ENCODE measurements at places on chromosomes 4 and X. TPM values are rescaled to one million over a fixed set of nuclear protein-coding genes. Genes with fewer than 3 reads are reported as not detected.

GRCh38 chr4:143435955-143436354, 77.5 kb upstream of the SMARCA5 start:
- no peak for DNase-seq

GRCh38 chr4:1753697-1754311, 32.5 kb downstream of the TACC3 start:
- no peak for DNase-seq

GRCh38 chr4:39235696-39236095, 53.4 kb downstream of the WDR19 start:
- no peak for DNase-seq

DNA sequence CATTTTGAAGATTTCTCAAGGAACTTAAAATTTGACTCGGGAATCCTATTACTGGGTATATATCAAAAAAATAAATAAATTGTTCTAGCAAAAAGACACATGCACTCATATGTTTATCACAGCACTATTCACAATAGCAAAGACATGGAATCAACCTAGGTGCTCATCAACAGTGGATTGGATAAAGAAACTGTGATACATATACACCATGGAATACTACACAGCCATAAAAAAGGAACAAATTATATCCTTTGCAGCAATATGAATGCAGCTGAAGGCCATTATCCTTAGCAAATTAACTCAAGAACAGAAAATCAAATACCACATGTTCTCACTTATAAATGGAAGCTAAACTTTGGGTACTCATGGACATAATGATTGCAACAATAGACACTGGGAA, 97.4 kb downstream of the CENPC start:
- no peak for DNase-seq

DNA sequence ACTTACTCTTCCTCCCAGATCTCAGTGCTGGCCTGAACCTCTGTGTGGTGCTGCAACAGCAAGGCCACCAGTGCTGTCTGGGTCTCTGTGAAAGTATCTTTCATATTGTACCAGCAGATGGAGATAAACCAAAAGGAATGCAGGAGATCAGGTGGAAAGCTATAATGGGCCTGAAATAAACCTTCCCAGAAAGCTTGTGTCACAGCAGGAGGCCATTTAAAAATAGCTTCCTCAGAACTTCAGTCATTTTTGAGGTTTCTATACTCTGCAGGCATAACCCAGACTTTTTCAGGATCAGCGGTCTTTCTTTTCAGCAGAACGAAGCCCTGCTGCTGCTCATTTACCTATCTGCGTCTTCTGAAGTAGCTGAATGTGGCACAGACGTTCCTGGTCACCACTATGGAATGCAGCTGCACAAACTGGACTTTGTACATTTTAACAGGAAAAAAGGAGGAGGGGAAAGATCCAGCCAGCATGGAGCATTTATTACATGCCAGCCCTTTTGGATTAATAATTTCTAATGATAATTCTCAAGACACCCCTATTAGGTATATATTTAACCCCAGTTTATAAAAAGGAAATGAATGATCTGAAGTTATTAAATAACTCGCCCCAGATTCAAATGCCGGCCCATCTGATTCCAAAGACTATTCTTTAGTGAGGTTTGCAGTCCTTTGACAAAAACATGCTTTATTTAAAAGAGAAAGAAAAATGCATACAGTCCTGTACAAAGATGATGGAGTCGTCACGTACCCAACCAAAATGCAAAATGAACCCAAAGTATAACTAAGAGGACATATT, 119.7 kb downstream of the NFKB1 start:
- DNase-seq: peak; percentile 92

DNA sequence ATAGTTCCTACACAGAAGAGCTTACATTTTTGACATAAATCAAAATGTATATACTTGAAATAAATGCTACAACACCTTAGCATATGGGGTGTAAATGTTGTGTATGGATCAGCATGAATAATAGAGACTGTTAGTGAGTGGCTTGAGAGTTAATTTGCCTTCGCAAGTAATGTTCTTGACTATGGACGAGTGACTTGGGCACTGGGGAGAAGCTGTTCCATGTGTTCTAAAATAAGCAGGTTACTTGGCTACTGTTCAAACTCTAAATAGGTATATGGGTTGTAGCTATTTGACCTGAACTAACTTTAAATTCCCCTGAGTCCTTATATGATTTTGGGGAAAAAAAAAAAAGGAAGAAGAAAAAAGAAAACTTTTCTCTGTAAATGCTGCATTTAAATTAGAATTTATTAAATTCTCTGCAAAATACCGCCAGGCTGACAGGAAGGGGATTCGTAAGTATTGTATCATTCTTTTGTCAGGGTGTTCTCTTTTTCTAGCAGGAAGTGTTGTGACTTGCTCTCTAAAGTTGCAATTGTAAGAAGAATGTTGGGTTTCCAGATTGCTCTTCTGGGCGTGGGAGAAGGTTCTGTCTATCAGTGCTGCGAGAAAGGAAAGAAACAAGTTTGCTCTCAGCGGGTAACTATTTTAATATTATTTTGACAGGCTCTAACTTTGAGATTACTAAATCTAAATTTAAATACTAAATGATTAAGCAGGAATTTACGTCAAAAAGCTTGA, 32.2 kb downstream of the PLS3 start:
- no peak for DNase-seq

DNA sequence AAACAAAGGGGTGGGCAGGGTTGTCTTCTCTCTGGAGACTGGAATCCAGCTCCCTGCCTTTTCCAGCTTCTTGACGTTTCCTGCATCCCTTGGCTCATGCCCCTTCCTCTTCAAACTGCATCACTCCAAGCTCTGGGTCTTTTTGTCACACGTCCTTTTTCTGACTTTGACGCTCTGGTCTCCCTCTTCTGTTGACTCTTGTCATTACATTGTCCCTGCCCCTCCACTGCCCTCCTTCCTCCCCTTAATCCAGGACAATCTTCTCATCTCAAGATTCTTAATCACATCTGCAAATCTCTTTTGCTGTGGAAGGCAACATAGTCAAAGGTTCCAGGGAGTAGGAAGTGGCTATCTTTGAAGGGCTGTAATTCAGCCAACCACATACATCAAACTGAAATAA, 178.3 kb downstream of the TMA16 start:
- DNase-seq: no peak

GRCh38 chrX:31604629-31605221, 532.9 kb upstream of the FTHL17 start:
- no peak for DNase-seq

- DNase-seq: no peak
These were observed 79.4 kb upstream of the TTC29 start for GRCh38 chr4:147025042-147025441.

GRCh38 chrX:29940750-29941149, 274.6 kb upstream of the MAGEB2 start:
- DNase-seq: no peak

DNA sequence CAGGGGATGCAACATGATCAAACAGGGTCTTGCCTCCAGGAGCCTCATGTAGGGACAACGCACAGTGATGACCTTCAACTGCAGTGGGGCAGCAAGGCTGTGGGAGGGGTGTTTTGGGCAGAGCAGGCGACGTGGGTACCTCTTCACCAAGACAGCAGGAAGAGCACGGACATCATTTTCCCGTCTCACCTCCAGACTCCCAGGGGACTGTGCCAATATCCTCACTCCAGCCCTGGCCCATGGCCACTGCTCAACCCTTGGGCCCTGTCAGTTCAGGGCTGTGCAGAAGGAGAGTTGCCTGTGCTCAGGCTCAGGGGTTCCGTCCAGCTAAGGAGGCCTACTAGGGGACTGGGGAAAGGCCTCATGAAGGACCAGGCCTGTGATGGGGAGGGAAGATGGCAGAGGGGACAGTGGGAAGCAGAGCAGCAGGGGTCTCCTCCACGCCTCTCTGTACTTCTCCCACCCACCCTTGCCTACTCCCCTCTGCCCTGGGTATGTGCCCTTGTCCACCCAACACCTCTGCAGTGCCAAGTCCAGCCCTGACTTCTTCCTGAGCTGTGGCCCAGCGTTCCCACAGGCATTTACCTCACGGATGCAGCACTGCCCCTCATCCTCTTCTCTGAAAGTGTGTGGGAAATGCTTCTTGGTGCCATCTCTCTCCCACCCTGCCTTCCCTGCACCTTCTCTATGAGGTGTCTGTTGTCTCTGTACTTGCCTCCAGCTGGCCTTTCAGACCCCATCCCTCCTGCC, 1.4 kb downstream of the IL9R start:
- no peak for DNase-seq

DNA sequence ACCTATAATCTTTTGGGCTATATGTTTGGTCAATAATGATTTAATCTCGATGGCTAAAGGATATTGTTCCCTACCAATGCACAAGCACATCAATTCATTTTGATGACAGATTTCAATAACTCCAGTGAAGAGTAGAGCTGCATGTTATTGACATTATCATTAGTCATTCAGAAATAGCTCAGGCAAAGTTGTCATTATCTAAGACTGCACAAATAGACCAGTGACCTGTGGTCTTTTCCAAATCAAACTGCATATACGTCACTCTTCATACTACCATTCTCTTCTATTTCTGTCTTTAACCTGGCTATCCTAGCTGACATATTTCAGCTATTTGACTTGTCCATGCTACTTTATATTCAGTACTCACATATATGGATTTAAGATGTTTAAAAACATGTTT, 1050.8 kb downstream of the C4orf33 start:
- no peak for DNase-seq

DNA sequence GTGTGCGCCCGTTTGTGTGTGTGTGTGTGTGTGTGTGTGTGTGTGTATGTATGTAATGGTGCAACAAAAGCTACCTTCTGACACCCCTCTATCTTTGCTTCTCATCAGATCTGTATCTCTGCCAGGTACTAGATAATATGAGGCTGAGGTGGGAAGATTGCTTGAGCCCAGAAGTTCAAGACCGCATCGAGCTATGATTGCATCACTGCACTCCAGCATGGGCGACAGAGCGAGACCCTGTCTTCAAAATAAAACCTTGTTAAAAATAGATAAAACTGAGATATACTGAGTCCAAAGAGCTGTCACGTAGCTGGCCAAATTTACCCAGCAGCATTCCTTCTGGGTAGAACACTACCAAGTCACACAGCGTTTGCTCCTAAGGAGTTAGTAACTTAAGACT, 18.4 kb downstream of the NLGN4X start:
- no peak for DNase-seq

The ALPK1 gene
- 3.0 TPM for total RNA-seq

The CPLX1 gene
- not detected for total RNA-seq

The CXCL13 gene
- not detected for total RNA-seq

The PF4V1 gene
- not detected for total RNA-seq

The TMEM150C gene
- total RNA-seq: 2.9 TPM

The MORC4 gene
- 11.1 TPM for total RNA-seq

The CENPVL2 gene
- total RNA-seq: not detected

Data from epithelial cell of proximal tubule (primary cell).